ENCODE measurements at places on chromosomes 11 and 22.

GRCh38 chr22:26812731-26813130 is 155.3 kb downstream of the MIAT start:
- no peak for DNase-seq

GRCh38 chr11:113579292-113579940 is 104.2 kb upstream of the DRD2 start:
- no peak for DNase-seq

- no peak for DNase-seq
Measured at GRCh38 chr22:23557467-23557866, 22.6 kb downstream of the IGLL1 start.

- DNase-seq, result no peak
Measured at GRCh38 chr11:116601814-116602636, 170.8 kb downstream of the BUD13 start.

DNA sequence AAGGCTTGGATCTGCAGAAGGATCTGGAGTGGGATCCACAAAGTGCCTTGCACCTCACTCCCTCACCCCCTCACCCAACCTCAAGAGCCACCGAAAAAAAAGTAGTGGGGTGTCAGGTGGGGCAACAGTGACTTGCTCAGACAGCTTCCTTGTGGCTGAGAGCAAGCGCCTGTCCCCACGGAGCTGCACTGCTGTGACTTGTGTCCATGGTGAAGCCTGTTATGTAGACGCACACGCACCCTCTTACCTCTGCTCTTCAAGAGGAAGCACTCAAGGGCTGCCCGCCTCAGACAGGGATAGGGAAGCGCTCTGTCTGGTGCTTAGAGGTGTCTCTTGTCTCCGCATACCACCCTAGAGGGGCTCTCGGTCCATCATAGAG is 1.2 kb downstream of the DRD2 start:
- DNase-seq, result no peak

GRCh38 chr11:126396965-126397364 is 41.5 kb downstream of the ST3GAL4 start:
- DNase-seq, result no peak

- DNase-seq, result no peak
Measured at GRCh38 chr11:11569936-11570491, 51.8 kb downstream of the GALNT18 start.

- no peak for DNase-seq
Measured at GRCh38 chr22:36770513-36771231, 5.2 kb downstream of the IFT27 start.

DNA sequence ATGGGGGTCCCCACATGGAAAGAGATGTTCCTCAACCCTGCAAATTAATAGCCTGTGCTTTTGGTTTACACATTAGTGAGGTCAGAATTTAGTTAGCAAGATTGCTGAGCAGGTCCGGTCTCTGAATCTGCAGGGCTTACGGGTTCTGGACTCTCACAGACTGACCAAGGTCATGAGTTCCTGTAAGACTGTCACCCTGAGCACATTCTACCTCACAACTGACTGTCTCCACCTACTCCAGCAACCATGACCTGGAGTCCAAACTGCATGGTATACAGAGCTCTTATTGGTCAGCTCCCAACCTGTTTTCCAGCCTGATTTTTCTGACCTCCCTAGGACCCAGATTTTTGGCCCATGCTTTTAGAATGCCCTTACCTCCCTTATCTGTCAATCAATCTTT is 28.2 kb downstream of the DKK3 start:
- no peak for DNase-seq

GRCh38 chr11:81197396-81197795 is 1536.3 kb downstream of the FAM181B start:
- DNase-seq, result no peak

GRCh38 chr22:42895087-42895486 is 38.0 kb upstream of the ARFGAP3 start:
- DNase-seq, result no peak

DNA sequence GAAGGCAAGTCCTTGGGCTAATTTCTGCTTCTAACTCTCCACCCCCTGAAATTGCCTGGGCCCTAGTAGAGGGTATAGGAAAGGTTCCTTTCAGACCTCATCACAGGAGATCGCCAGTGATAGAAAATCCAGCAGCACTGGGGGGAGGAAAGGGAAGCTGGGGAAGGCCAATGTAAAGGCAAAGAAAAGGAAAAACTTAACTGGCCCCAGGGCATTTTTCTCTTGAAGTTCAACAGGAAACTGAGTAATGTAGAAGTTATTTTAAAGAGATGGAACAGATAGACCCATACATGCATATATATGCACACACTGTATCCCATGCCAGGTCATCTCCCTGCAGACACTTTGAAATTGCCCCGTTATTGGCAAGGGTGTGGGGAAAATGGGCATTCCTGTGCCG is 134.0 kb downstream of the TRIM44 start:
- DNase-seq, result no peak

GRCh38 chr11:64660706-64661105 is 62.3 kb downstream of the NRXN2 start:
- DNase-seq, result no peak

- DNase-seq, result no peak
Measured at GRCh38 chr11:60208146-60208895, 25.4 kb upstream of the MS4A6A start.

DNA sequence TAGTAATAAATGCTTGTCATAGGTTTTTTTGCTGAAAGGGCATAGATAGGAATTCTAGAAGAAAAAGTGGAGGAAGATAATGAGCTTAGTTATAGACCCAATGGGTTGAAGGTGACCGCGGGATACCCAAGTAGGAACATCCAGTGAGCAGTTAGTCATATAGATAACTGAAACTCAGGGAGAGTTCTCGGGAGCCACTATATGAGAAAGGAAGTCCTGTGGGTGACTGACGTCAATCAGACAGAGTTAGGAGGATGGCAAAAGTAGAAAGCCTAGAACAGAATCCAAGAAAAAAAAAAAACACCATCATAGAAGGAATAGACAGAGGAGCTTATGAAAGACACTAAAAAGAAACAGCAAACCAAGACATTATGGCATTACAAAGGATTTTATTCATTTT is 1.6 kb upstream of the CNGA4 start:
- no peak for DNase-seq

DNA sequence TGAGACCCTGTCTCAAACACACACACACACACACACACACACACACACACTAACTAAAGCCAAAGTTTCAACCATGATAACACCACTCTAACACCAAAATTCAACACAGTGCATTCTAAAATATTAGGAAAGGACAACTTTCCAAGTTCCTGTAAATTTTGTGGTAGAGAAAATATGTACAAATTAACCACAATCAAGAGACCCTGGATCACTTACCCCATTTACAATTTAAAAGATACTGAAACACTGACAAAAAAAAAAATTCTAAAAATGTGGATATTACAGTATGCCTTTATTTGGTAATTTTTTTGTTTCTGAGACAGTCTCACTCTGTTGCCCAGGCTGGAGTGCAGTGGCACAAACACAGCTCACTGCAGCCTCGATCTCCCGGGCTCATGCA is 9.7 kb downstream of the MRTFA start:
- no peak for DNase-seq

- no peak for DNase-seq
Measured at GRCh38 chr11:75874684-75875341, 59.8 kb downstream of the UVRAG start.

DNA sequence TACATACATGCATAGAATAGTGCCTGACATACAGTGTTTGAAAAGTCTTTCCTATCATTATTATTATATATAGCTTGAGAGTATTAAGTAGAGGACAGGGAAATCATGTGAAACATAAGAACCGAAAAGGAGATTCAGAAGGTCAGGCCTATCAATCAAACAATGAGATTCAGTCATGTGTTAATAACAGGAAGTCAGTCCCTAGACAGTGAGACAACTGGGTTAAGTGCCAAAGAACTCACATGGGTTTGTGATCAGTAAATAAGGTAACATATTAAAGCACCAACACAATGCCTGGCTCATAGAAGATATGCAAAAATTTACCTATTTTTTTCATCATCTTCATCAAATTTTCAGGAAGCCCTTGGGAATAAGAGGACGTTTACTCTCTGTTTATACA is 174.3 kb upstream of the FAT3 start:
- DNase-seq, result no peak

DNA sequence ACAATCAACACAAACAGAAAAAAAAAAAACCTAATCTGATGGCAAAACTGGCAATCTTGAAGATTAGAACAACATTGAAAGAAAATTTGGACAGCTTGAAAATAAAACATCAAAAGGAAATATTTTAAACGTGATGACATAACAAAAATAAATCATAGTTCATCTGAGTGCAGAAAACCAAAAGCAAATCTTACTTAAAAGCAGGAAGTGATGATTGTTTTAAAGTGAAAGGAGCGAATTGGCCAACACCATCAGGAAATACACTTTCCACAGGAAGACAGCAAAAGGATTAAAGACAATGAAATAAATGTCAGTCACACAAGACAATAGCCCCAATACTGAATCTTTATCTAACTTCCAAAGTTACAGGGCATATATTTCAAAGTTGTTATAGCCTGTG is 696.5 kb upstream of the CHORDC1 start:
- no peak for DNase-seq

- DNase-seq, result no peak
Measured at GRCh38 chr11:126538071-126538470, 182.6 kb downstream of the ST3GAL4 start.

DNA sequence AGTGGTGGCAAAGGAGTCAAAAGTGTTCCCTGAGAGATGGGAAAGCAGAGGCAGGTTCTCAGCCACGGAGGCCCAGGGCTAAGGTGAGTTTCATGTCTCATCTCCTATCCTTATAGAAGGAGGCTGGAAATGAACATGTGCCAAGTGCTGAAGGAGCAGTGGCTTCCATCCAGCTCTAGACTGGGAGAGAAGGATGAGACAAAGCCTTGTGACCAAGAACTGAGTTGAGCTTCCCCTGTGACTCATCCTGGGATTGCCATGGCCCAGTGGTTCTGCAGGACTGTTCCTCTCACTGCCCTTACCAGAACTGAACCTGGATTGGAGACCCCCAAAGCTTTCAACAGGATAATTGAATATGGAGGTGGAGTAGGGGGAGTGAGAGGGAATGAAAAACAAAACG is 16.7 kb upstream of the OR9Q1 start:
- no peak for DNase-seq

DNA sequence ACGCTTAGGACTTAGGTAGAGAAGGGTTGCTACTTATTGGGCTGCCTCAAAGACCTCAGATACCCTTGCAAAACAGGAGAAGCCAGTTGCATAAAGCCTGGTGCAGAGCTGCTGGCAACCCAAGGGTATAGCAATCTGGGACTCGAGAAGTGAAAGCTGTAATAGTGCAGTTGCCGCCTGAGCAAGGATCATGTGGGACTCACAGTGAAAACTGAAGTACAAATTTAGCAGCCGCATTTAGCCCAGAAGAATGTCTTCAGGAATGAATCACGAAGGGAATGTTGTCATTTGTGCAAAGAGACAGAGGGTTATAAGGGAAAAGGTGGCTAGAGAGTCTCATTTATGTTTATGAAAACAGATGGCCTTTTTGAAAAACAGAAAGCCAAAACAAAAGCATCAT is 267.2 kb downstream of the TENM4 start:
- no peak for DNase-seq

- no peak for DNase-seq
Measured at GRCh38 chr11:130487924-130488815, 39.7 kb downstream of the ADAMTS15 start.

DNA sequence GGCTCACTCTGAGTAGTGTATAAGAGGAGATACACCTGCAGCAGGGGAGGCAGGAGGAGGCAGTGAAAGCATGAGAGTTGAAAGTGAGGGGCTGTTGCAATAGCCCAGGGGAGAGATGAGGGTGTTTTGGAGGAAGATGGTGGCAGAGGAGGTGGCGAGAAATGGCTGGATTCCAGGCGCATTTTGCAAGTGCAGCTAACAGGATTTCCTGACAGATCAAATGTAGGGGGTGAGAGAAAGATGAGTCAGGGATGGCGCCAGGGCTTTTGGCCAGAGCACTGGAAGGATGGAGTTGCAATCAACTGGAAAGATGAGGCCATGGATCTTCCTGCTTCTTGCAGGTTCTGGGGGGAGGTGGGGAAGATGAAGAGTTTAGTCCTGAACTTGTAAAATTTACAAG is 16.8 kb upstream of the TSPAN18 start:
- DNase-seq, result no peak

- no peak for DNase-seq
Measured at GRCh38 chr11:122232985-122233384, 117.0 kb upstream of the BLID start.

DNA sequence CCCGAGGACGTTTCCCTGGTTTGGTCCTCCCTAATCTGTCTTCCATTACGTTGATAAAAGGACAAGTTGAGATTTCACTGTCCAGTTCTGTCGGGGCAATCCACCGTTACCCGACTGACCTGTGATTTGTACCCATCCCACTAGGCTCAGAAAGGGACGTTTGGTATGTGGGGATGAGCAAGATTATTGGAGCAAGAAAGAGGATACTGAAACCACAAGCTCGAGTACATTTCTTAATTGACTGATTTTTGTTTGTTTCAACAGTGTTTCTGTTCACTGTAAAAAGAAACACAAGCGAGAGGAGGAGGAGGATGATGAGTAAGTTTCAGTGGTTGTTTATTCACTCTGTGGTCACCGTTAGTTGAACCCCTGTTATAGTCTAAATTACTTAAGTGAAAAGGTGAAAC is 969 bp downstream of the CCDC117 start:
- DNase-seq, result no peak

GRCh38 chr11:102494216-102494615 is 36.3 kb downstream of the MMP7 start:
- DNase-seq, result no peak

DNA sequence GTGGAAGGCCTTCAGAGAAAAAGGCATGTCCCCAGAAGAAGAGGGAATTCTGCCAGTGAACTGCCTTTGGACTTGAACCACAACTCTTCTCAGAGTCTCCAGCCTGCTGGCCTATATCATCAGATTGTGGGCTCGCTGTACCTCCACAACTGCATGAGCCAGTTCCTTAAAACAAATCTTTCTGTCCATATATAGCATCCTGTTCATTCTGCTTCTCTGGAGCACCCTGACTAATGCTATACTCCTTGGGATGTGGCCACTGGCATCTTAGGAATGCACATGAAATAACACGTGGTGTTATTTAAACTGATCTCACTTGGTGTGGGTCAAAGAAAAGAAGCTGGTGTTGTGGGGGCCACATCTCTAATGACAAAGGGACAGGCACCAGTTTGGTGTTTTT is 58.3 kb upstream of the VSTM5 start:
- DNase-seq, result no peak

- no peak for DNase-seq
Measured at GRCh38 chr22:41742918-41743317, 43.6 kb downstream of the MEI1 start.

All from cerebellar nuclear complex (tissue), 1 donor.